Osteocyte (in vitro differentiated cells): ENCODE measurements at places on chromosomes 5 and 9.

DNA sequence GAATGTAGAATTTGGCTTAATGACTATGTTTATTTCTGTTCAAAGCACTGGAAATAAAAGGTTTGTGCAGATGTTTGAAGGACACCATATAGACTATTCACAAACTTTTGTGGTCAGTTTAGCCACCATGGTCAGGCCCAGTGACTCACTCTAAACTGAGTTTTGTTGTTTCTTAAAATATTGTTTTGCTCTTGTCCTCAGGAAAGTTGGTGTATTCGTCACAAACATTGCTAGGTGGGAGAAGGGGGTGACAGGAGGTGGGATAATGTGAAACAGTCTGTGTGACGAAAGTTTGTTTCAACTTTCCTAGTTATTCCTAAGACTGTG lies 35.0 kb upstream of the LIFR start:
- no peak for DNase-seq

GRCh38 chr9:114034196-114034595 lies 43.9 kb downstream of the AMBP start:
- peak; percentile 75 for DNase-seq

- no peak for DNase-seq
Measured at GRCh38 chr5:127440831-127441230, 76.6 kb upstream of the PRRC1 start.

DNA sequence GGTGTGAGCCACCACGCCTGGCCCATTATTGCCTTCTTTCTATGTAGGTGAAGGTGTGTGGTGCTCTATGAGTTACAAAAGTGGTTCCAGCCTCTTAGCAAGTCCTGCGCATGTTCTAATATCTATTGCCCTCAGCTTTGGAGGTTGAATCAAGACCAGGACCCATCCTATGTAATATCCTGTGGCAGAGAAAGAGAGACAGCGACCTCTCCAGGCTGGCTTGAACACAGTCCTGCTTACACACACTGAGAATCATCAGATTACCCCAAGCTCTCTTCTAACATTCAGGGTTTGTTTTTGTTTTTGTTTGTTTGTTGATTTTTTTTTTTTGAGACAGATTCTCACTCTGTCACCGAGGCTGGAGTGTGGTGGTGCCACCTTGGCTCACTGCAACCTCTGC lies 94.7 kb upstream of the OSMR start:
- DNase-seq = no peak

DNA sequence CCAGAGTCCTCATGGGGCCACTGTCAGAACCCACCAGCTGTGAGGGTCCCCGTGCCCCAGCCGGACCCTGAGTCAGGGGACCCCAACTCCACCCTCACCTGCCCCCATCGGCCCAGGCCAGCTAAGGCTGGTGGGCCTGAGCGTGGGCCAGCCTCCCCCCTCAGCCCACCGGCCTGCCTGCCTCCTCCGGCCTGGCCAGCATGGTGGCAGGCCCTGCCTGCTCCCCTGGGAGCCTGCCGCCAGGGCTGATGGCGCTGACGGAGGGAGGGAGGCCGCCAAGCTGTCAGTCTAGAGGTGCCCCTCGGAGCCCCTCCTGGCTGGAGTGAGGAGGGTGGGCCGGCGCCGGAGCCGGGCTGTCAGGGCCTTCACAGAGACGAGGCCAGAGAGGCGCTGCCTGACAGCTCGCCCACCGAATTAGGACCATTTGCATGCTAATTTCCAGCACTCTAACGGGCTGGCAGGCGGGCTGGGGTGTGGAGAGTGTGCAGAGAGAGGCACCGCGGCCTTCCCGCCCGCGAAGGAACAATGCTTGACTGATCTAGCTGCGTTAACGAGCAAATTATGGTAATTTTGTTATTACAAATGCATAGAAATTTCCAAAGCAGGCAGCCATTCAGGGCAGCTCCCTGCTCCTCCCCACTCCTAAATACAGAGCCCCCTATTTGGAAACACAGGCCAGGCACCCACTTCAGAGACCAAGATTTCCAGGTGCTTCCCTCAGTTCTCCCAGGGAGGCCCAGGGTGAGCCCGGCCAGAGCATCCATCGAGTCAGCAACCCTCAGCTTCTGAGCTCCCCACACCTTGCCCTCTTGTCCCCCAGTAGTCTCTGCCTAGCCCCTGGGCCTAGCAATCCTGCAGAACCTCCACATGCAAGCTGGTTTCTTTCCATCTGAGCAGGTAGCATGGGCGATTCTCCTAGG lies 169.3 kb downstream of the PAX5 start:
- no peak for DNase-seq

- DNase-seq = peak; percentile 92
Measured at GRCh38 chr5:93582677-93583438, at the start of gene NR2F1. Gene NR2F1, plus strand, starts transcription at chr5:93583222. Its CDS starts 1,802 bp downstream, at chr5:93585024.

DNA sequence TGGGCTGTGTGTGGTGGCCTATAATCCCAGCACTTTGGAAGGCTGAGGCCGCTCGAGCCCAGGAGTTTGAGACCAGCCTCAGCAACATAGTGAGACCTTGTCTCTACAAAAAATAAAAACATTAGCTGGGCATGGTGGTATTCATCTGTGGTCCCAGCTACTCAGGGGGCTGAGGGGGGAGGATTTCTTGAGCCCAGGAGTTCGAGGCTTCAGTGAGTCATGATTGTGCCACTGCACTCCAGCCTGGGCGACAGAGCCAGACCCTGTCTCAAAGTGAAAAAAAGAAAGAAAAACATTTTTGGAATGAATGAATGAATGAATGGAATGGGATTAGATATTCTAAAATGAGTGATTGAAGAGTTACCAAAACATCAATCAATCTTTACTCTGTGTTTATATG lies 85.8 kb downstream of the FGF1 start:
- no peak for DNase-seq

DNA sequence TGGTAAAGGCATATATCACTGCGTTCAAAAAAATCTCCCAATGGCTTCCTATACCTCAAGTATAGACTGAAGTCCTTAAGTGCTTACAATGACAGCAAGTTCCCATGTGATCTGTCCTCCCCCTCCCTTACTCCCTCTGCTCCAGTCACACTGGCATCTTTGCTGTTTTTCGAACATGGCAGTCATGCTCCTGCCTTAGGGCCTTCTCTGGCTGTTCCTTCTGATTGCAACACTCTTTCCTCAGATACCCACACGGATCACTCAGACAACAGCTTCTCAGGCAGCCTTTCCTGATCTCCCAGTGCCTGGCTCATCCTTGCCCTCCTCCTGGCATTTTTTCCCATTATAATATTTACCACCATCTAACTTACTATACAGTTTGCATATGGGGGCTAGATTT lies 232.8 kb downstream of the ARHGEF28 start:
- DNase-seq = no peak

DNA sequence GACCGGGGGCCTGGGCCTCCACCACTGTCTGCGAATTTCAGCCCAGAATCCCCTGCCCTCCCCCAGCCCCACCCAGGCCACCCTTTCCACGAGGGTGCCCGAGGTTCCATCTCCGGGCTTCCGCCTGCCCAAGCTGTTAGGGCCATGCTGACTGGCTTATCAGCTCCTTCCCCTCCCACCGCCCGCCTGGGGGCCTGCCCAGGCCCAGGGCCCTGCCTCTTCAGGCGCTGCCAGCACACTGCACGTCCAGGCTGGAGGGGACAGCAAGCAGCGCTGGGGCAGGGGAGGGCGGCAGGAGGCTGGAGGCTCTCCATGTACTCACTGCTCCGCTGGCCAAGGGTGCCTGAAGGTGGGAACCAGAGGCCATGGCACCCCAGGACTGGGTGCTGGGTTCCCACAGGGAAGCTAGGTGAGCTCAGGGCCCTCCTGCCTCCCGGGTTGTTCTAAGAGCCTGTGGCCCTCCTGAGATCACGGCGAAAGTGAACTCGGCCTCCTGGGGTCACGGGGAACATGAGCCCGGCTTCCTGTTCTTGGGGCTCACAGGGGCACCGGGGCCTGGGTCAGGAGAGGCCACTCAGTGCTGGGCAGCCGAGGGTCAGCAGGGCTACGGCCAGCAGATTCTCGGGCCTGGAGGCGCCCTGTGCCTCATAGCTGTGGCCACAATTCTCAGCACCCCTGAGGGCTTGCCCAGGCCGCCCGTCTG lies 57.7 kb upstream of the EGFL7 start:
- no peak for DNase-seq

DNA sequence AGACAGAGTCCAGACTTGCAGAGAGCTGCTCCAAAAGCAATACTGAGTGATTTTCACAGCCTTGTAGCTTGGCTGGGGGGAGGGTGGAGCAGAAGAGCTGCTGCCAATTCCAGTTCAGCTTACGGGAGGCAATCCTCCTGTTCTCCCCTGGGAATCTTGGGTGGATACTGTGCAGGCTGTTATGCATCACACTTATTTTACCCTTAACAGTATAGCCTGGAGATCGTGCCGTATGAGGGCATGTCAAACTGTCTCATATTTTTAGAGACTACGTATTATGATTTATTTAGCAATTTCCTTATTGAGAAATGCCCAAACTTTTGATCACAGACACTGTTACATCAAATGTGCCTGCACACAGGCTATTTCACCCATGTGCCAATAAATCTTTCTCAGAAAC lies 85.2 kb downstream of the BASP1 start:
- no peak for DNase-seq

GRCh38 chr5:93209476-93209875 lies 371.5 kb downstream of the NR2F1-AS1 start:
- no peak for DNase-seq
